NCI-H510A (cell line): ENCODE measurements at places on chromosomes 3 and 15.

GRCh38 chr15:101024073-101024695 lies 105.0 kb downstream of the LRRK1 start:
- DNase-seq: no peak

- DNase-seq: peak; percentile 45
These were observed 251.1 kb downstream of the TJP1 start for GRCh38 chr15:29570948-29571791.

DNA sequence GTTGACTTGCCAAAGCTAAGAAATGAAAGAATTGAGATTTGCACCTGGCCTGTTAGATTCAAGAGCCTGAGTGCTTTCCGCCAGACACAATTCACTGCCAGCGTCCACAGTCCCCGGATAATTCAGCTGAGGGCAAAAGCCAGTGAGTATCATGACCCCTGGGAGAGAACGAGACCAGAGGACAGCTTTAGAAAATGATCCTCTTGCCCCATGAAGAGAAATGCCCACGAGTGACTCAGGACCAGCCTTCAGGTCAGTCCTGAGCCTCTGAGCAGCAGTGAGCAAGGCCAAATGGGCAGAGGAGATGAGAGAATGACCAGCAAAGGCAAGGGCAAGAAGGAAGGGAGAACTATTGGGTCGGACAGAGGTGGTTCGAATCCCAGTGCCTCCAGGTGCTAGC lies 273.5 kb downstream of the FAM43A start:
- DNase-seq: no peak

DNA sequence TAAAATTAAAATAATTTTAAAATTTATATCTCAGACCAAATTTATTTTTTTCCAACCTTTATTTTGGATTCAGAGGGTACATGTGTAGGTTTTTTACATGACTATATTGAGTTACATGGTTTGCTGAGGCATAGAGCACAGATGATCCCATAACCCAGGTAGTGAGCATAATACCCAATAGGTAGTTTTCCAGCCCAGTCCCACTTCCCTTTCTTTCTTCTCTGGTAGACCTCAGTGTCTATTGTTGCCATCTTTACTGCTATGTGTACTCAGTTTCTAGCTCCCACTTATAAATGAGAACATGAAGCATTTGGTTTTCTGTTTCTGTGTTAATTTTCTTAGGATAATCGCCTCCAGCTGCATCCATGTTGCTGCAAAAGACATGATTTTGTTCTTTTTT lies 338.1 kb downstream of the EFHB start:
- no peak for DNase-seq

DNA sequence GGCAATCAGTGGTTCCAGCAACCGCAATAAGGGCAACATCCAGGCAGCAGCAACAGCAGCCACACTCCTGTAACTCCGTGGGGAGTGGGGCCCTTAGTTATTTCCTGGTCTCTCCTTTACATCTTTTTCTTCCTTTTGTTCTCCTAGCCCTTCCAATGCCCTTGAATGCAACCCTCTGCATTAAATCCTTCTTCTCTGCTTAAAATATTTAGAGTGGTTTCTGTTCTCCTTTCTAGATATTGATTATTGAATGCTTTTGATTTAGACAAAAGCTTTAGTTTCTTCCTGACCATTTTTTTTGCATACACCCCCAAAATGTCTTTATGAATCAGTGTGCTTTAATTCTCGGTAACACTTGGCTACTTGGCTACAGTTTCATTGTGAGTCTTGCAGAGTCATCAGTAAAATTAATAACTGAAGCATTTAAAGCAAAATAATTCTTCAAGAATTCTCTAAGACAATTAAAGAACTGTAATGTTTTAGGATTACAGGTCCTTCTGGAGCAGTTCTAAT lies 586.1 kb downstream of the MECOM start:
- no peak for DNase-seq

- no peak for DNase-seq
These were observed 30.6 kb upstream of the FAM107A start for GRCh38 chr3:58607816-58608215.

- no peak for DNase-seq
These were observed 1.2 kb downstream of the RHO start for GRCh38 chr3:129529436-129530210.

- DNase-seq: no peak
These were observed 1488.1 kb downstream of the OTOL1 start for GRCh38 chr3:162984746-162985145.

DNA sequence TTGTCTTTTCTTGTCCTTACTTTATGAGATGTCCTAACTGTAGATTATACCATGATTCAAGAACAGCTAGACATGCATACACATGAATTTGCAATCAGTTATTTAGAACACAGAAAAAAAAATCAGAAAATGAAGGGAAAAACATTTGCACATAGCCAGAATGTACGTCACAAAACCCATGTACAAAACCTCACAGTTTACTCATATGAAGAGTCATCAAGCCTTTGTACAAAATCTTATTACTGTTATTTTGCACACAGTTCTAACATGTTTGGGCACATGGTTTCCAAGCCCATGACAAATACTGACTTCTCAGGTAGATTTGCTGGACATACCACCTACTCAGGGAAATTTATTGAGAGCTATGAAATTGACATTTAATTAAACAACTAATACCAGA lies 48.2 kb downstream of the MAP3K13 start:
- no peak for DNase-seq

- no peak for DNase-seq
These were observed 73.3 kb downstream of the PTPRG start for GRCh38 chr3:61634678-61635077.

GRCh38 chr3:148070041-148070440 lies 627.7 kb upstream of the AGTR1 start:
- DNase-seq: no peak

DNA sequence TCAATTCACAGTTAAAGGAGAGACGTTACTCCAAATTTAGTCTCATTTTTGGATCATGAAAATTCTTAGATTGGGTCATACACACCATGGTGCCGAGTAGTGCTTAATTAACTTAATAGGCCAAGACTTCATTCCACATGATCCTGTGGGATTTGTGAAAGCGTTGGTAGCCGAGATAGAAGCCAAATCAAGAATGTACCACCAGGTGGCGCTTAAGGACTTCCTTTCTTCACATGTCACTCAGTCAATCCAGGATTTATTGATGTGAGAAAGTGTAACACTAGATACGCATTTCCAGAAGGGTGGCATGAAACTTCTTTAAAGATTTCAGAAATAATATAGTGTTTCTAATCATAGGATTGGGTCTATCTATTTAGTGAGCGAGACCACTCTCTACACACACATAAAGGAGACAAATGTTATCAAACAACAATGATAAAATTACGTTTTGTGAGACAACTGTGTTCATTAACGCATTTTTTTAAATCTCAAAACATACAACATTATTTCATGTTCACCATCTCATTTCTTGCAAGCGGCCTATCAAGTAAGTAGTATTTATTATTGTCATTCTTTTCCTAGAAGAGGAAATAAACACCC lies 436.1 kb downstream of the CHL1 start:
- peak; percentile 18 for DNase-seq

- no peak for DNase-seq
These were observed 23.2 kb downstream of the CTNNB1 start for GRCh38 chr3:41222501-41222900.

DNA sequence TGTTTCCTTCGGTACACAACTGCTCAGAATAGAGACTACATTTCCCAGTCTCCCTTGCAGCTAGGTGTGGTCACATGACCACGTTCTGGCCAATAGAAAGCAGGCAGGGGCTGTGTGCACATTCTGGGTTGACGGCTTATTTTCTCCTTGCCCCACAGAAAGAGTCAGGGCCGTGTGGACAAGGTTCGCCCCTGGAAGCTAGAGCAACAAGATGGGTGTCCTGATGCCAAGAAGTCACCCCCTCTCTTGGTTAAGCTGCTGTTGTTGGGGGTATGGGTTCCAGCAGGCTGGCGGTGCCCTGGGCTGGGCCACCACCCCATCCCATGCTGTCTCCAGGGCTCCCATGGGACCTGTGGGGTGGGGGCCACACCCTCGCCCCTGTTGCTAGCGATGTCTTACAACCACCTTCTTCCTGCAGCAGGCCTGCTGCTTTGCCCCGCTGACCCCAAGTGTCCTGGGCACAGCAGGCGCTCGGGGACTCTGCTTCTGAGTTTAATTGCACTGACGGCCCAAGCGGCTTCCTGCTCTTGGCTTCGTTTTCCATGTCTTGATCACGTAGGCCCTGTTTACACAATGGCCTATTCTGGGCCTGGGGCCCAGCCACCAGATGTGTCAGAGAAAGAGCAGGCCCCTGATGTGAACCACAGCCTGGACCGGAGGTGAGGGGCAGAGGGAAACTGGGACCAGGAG lies 24.9 kb downstream of the ABTB1 start:
- DNase-seq: no peak

DNA sequence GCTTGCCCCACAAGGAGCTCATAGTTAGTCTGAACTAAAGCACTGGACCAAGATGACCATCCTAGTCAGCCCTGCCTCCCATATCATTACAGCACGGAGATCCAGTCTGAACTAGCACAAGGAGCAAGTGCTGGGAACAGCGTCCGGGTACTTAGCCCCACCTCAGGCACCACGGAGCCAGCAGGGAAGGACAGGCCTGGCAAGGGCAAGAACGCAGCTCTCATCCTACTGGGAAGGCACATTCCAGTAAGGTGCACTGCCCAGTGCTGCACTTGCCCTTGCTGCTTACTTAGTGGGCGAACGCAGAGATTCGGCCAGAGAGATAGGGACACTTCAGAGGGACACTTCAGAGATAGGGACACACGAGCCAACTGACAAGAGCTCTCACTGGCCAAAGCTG lies 27.6 kb downstream of the SEC61A1 start:
- no peak for DNase-seq

DNA sequence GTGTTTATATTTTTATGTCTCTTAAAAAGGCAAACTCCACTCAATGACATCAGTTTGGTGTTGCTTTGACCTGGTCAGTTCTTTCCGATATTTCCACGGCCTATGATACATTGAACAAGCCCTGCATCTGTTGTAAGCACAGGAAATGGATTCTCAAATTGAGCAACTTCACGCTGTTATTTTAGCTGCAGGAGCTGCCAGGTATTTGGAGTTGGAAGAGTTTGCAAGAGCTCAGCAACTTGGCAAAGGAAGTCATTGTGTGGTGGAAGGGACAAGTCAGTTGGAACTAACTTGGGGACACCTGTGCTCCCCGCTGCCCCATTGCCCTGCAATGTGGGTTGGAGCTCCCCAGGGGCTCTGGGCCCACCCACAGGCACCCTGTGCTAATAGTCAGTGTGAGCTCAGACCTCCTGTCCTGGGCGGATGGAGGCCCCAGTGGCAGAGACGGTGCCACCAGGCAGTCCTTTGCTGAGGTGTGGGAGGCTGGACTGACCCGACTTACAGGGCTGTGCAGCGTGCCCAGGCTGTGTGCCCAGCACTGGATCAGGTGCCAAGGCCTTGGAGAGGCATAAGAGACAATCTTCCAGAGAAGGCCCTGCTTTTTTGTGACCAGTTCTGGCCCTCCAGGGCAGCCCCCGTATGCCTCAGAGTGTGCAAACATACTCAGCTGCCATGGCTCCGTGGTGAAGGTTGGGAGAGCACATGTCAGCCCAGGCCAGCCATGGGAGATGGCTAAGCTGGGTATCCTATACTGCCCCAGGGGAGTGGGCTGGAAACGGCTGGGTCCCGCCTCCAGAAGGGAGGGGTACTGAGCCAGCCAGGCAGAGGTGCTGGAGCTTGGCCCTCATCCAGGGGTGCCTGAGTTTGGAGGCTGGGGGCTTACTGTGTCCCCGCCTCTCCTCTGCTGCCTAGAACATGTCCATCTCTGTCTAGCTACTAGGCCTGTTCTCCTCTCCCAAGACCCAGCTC lies 43.5 kb downstream of the KY start:
- no peak for DNase-seq

GRCh38 chr3:80559701-80560100 lies 791.9 kb upstream of the ROBO1 start:
- no peak for DNase-seq

DNA sequence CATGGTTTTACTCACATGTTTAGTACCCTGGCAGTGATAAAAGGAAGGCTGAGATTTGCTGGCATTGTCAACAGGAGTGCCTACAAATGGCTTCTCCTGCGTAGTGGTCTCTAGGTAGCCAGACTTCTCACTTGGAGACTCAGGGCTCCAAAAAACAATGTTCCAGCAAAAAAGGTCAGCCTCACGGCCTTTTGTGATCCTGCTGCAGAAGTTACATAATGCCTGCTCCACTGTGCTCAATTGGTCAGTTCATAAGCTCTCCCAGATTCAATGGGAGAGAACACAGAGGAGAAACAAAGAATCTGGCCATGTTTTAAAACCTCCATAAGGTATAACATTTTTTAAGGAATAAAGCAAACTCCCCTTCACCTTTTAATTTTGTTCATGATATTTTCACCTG lies 76.1 kb upstream of the CMSS1 start:
- DNase-seq: no peak

DNA sequence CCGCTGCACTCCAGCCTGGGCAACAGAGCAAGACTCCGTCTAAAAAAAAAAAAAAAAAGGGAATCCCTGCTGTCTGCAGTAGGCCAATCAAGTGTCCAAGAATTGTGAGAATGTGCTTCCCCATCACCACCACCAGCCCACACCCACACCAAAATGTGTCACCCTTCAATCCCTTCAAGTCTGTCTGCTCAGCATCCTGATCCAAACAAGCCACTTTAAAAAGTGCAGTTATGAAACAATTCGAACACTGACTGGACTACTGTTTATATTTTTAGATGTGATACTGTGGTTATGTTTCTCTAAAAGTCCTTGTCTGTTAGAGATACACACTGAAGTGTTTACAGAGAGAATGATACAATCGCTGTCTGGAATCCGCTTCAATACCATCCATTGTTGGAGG lies 78.1 kb upstream of the CGNL1 start:
- DNase-seq: no peak

DNA sequence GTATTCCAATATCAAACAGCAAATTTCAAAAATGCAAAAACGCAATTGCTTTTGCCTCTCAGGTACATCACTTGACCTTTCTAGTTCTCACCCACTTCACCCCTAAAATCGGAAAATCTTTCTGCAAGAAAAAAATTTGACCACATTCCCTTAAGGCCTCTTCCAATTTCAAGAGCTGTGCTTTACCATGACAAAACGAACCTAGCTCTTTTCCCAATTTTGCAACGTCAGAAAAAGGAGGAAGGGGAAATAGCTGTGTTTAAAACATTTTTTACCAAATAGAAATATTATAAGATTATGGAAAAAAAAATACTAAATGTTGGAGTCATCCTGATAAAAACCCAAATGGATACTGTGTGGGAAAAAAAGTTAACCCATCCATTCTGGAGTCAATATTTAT lies 1.1 kb upstream of the NR2C2 start:
- no peak for DNase-seq

GRCh38 chr3:12442654-12443501 lies 41.4 kb upstream of the TSEN2 start:
- DNase-seq: no peak

DNA sequence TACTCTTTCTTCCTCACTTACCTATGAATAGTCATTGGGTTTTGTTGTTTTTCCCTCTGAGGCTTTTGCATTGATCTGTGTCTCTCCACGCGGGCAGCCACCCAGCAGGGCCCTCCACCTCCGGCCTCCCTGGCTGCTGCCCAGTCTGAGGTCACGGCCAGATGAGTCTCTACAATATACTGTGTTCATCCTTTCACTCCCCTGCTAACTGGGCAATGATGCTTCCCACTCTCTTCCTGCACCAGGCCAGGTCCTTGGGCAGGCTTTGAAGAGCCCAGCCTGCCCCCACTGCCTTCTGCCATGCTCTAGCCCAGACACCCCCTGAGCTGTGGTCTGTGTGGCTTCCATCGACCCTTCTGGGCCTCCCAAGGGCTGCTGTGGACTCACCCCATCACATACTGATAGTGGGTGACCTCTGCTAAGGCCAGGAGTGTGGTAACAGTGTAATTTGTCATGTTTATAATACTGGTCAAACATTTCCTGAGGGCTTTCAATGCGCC lies 18.0 kb downstream of the PDIA5 start:
- no peak for DNase-seq
